ENCODE measurements at places on chromosomes 12 and 14. TPM values are rescaled to one million over a fixed set of nuclear protein-coding genes. Genes with fewer than 3 reads are reported as not detected.

The ATN1 gene
- 8.2 TPM for total RNA-seq

The CDK2 gene
- total RNA-seq, result 4.5 TPM

The ARG2 gene
- total RNA-seq, result 0.34 TPM

The ZNF605 gene
- total RNA-seq, result 9.4 TPM

The EIF2S3B gene
- total RNA-seq, result 0.34 TPM

The MNAT1 gene
- 49.5 TPM for total RNA-seq

The PMEL gene
- total RNA-seq, result 1.3 TPM

The LRP1 gene
- 384 TPM for total RNA-seq

The ANO2 gene
- not detected for total RNA-seq

The DLGAP5 gene
- total RNA-seq, result 5.4 TPM

The AICDA gene
- not detected for total RNA-seq

The C12orf60 gene
- total RNA-seq, result 1.2 TPM

The PXN gene
- 13.7 TPM for total RNA-seq

The CD27 gene
- not detected for total RNA-seq

The CD4 gene
- total RNA-seq, result 0.17 TPM

The C12orf56 gene
- 3.4 TPM for total RNA-seq

The DDN gene
- total RNA-seq, result under 0.01 TPM

The RNASE4 gene
- 31.9 TPM for total RNA-seq

The PNMA1 gene
- 13.7 TPM for total RNA-seq

The CCDC92 gene
- total RNA-seq, result 8.0 TPM

Measured in bronchial smooth muscle cell (primary cell).